ENCODE measurements at places on chromosomes 1 and 21.

GRCh38 chr1:66462313-66462712 is 71.6 kb upstream of the SGIP1 start:
- no peak for DNase-seq

DNA sequence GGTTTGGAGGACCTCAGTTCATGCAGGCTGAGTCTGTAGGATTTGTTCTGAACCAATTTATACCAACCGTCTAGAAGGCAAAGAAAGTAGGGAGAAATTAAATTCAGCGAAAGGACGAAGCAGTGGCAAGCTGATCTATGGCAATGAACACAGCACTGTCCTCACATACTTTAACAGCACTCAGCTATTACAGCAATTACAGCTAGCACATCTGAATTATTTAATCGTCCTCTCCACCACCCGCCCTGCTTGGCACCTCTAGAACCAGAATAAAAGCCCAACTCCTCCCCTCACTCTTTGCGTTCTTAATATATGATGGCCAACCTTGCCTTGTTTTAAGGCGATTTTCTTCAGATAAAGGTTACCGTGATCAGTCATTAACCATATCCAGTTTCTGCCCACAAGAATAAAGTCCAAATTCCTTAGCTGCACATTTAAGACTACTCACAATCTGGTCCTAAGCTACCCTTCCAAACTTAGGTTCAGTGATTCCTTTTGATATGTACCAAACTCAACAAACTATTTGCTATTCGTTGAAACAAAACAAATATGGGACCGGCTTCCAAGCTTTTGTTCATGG is 169.4 kb upstream of the ESRRG start:
- no peak for DNase-seq

GRCh38 chr1:229148041-229148671 is 122.8 kb upstream of the RAB4A start:
- DNase-seq, result no peak

GRCh38 chr21:35593000-35593502 is 467.3 kb downstream of the SETD4 start:
- no peak for DNase-seq

GRCh38 chr1:188735567-188735966 is 1742.1 kb downstream of the BRINP3 start:
- DNase-seq, result no peak

Data from effector CD8-positive, alpha-beta T cell (primary cell).